Right lobe of liver (tissue), 6 donors: ENCODE measurements at places on chromosomes 7 and 10.
A peak's percentile ranks its signal among the peaks of the same experiment; 100 is the strongest.

DNA sequence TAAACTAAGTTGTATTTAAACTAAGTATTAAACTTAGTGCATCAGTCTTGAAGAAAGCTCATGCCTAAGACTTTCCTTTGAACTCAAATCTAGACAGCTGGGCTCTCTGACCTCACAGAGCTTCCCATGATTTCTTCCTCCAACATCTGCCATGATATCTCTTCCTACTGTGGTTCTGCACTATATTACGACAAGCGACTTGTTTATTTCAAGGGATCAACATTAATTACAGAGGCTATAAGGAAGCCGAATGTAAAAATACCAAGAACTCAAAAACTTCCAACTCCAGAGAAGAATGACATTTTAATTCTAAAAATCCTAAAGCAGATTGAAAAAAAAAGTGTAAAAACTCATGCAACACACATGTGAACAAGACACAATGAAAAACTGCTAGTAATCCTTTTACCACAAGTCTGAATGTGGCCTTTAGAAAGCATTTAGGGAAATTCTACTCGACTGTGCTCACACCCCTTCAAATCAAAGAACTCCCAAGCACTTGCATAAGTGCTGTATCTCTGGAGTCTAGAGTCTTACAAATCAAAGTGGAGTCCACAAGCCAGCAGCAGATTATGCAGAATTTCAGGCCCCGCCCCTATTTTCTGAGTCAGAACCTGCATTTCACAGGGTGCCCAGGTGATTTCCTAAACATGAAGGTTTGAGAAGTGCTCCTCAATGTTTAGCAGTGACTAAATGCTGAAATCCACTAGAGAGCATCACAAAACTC is 22.7 kb upstream of the WASHC2A start:
- no peaks in the 10 kb centered on the region for H3K27me3 ChIP-seq
- no peak for DNase-seq
- no peaks in the 10 kb centered on the region for H3K36me3 ChIP-seq
- H3K4me1 ChIP-seq, result no peaks in the 10 kb centered on the region
- H3K4me3 ChIP-seq, result no peak overlapping the region

- no peaks in the 10 kb centered on the region for H3K27me3 ChIP-seq
- H3K36me3 ChIP-seq, result no peaks in the 10 kb centered on the region
- peak; percentile 73 for DNase-seq
- H3K27ac ChIP-seq, result peak overlapping the region; percentile 47
These were observed 2.4 kb upstream of the COBL start for GRCh38 chr7:51318886-51319579.

DNA sequence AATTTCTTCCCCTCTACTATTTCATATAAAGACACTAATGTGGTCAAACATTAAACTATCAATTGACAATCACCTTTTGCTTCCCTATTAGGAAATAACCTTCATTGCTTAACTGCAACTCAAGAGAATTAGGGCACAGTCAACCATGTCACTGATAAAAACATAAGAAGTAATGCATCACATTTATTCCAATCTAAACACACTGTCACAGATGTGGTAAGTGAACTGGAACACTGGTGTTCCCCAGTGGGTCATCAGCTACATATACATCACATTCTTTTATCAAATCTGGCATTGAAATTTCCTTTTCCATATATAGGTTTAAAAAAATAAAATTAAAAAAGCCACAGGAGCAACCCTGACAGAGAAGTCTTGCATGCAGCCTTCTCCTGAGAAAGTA is 3.7 kb downstream of the TRIL start:
- no peaks in the 10 kb centered on the region for H3K36me3 ChIP-seq
- H3K4me3 ChIP-seq, result no peak overlapping the region
- DNase-seq, result no peak
- peaks cover 9% of the 10 kb centered on the region for H3K4me1 ChIP-seq

GRCh38 chr7:154332811-154333580 is 280.8 kb downstream of the DPP6 start:
- no peaks in the 10 kb centered on the region for H3K4me1 ChIP-seq
- no peaks in the 10 kb centered on the region for H3K36me3 ChIP-seq
- no peak overlapping the region for H3K4me3 ChIP-seq
- no peaks in the 10 kb centered on the region for H3K27me3 ChIP-seq
- DNase-seq, result no peak

GRCh38 chr10:22997096-22997495 is 69.2 kb downstream of the ARMC3 start:
- no peak overlapping the region for H3K27ac ChIP-seq
- no peak overlapping the region for H3K4me3 ChIP-seq
- no peaks in the 10 kb centered on the region for H3K27me3 ChIP-seq
- peaks cover 6% of the 10 kb centered on the region for H3K4me1 ChIP-seq

DNA sequence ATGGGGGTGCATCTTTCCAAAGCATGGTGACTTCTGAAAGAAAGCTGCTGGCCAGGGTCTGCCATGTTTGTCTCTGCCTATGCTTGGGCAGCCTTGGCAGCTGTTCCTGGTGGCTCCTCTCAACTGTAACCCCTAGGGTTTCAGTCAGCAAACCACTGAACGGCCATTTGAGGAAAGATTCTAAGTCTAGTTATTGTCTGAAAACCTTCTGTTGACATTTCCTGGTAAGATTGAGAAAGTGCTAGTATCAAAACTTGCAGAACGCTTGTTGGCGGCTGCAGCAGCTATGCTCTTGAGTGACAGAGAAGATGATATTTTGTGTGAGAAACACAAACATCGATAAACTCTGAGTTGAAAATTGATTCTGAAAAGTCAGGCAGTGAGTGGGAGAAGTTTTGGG is 523.1 kb downstream of the LRMDA start:
- H3K36me3 ChIP-seq, result no peaks in the 10 kb centered on the region
- no peaks in the 10 kb centered on the region for H3K4me1 ChIP-seq
- no peaks in the 10 kb centered on the region for H3K27me3 ChIP-seq

GRCh38 chr10:11019724-11020547 is 2.3 kb downstream of the CELF2 start:
- no peak overlapping the region for H3K4me3 ChIP-seq
- no peaks in the 10 kb centered on the region for H3K36me3 ChIP-seq
- no peaks in the 10 kb centered on the region for H3K4me1 ChIP-seq
- DNase-seq, result no peak
- H3K27ac ChIP-seq, result no peak overlapping the region

GRCh38 chr7:110804501-110804900 is 286.4 kb upstream of the LRRN3 start:
- no peaks in the 10 kb centered on the region for H3K4me1 ChIP-seq
- no peak for DNase-seq
- no peak overlapping the region for H3K27ac ChIP-seq
- no peaks in the 10 kb centered on the region for H3K36me3 ChIP-seq

DNA sequence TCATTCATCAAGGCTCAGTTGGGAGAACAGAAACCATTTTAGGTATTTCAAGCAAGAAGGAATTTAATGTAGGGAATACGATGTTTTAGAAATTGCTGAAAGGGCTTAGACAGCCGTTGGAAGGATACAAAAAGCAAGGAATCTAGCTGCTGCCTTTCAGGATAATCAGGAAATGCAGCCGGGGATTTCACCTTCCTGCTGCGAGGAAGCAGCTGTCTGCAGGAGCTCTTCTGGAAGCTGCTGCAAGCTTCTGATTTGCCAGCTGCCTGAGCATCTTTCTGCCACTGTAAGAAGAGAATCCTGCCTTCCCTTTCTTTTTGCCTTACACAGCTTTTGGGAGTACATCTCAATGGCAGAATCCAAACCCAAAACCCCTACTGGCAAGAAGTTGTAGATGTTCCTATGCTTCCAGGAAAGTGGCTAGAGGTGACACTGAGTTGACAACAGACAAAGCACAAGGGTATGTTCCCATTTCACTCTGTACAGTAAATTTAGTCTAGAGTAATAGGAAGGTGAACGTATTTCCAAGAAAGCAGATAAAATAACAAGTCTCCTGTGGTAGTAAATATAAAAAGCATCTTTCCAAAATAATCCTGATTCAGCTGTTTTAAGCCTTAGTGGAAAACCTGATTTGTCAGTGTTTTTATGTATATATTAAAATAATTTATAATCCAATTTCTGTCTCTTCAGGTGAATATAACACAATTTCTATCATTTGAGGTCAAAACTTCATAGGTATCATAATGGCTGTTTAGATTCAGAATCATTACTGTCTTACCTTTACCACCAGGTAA is 148.4 kb upstream of the LRGUK start:
- no peak for DNase-seq
- no peaks in the 10 kb centered on the region for H3K36me3 ChIP-seq
- no peaks in the 10 kb centered on the region for H3K27me3 ChIP-seq

DNA sequence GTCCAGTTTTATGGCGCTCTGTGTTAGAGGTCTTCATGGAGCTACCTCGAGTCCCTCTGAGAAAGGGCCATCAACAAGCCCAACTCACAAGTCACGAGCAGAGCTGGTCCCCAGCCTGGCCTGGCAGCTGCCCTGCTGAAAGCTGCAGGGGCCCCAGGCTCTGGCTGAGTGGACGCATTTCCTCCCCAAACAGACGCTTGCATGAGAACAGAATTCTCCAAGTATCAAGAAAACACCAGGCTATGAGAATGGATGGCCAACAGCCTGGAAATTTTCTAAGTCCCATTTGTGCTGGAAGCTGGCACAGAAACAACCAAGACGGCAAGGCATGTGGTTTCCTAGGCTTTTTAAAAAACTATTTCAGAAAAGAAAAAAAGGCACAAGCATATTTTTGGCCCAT is 114.8 kb downstream of the FAM53B start:
- H3K27me3 ChIP-seq, result no peaks in the 10 kb centered on the region
- no peak overlapping the region for H3K4me3 ChIP-seq
- no peaks in the 10 kb centered on the region for H3K36me3 ChIP-seq
- no peak for DNase-seq

DNA sequence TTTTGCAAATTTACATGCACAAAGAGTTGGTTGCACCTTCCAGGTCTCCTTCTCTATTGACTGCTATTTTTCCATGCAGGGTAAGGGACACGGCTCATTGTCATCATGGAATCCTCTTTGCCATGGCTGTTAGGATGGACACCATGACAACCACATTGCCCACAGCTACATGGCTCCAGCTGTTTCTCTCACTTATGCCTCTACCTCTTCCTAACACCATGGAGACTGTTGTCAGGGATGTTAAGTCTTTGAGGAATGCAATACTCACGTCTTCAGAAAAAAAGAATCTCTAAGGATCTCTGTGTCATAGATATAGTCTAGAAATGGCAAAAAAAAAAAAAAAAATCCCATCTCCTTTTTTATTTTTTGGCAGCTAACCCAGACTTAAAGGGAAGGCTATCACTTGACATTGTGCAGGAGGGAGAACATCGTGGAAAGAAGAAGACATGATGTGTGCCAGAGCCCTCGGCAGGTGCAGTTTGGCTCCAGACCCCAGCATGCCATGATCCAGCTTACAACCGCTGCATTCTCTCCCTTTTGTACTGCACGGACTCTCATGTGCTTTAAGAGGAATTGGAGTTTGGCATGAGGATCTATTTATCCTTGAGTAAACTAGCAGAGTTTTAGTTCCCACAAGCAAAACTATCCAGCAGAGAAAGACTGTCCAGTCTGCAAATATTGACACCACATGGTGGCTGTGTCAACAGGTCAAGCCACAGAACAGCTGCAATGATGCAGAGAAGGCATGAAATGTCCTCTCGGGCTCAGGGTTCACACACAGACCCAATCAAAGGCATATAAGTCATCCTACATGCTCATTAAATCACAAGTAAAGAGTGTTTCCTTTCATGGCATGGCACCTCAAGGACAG is 70.8 kb downstream of the FRMD4A start:
- H3K4me1 ChIP-seq, result no peaks in the 10 kb centered on the region
- DNase-seq, result peak; percentile 76
- H3K36me3 ChIP-seq, result no peaks in the 10 kb centered on the region
- H3K27ac ChIP-seq, result no peak overlapping the region

DNA sequence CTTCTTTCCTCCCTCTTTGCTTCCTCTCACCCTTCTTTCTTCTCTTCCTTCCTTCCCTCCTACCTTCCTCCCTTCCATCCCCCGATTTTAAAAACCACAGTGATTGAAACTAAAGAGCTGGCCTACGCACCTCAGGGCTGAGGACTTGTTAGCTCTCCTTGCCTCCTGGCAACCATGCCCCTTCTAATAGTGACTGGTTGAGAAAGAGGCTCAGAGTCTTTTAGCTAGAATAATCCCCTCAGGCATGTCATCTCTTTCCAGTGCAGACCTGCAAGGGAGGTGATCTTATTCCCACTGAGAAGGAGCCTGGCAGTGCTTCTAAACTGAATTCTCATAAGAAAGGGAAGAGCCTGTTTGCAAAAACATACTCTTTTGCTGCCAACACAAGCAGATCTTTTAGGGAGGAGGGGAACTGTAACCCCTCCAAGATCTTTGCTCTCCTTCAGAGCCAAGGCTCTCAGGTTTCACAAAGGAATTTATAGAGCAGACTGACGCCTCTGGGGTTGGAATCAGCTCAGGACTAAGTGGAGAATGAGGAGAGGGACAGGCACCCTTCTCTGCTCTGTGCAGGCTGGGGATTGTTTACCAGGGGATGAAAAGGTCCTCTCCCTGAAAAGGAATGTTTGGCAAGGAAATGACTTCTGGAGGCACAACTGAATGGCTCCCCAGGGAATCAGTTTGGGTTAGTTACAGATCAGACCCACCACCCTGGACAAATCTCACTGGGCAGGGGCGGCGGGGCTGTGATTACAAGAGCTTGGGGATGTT is 9.4 kb upstream of the ANKRD1 start:
- no peak overlapping the region for H3K4me3 ChIP-seq
- no peaks in the 10 kb centered on the region for H3K4me1 ChIP-seq
- H3K36me3 ChIP-seq, result no peaks in the 10 kb centered on the region
- no peaks in the 10 kb centered on the region for H3K27me3 ChIP-seq

DNA sequence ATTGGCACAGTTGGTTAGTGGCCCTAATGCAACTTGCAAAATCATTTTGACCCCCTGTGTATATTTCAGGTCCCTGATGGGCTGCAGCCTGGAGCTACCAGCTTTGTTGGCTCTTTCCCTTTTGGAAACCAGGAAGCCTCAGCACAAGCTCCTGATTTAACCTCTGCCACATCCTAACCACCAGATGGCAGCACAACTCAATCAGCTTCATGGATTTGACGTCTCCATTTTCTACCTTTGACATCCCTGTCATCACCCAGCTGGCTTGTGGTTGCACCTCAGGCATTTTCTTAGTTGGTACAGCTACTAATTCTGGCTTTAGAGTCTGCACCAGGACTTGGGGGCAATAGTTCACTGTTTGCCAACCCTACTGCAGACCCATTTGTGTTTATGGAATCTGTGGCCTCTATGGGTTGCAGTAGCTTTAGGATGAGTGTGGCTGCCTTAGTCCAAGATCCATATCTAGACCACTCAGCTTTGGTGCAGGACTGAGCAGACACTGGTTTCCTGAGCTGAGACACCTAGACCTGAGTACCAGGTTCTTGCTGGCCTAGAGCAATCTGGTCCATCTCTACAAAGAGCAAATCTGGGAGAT is 456.2 kb downstream of the REEP3 start:
- H3K36me3 ChIP-seq, result no peaks in the 10 kb centered on the region
- no peak overlapping the region for H3K27ac ChIP-seq
- no peak overlapping the region for H3K4me3 ChIP-seq
- H3K4me1 ChIP-seq, result no peaks in the 10 kb centered on the region

GRCh38 chr7:42939457-42940240 is 7.5 kb downstream of the MRPL32 start:
- no peak overlapping the region for H3K27ac ChIP-seq
- no peaks in the 10 kb centered on the region for H3K36me3 ChIP-seq
- DNase-seq, result no peak
- H3K4me3 ChIP-seq, result no peak overlapping the region

- H3K27ac ChIP-seq, result no peak overlapping the region
- no peak for DNase-seq
- H3K4me3 ChIP-seq, result no peak overlapping the region
- H3K36me3 ChIP-seq, result no peaks in the 10 kb centered on the region
- peaks cover 71% of the 10 kb centered on the region for H3K4me1 ChIP-seq
These were observed 27.0 kb downstream of the WBP1L start for GRCh38 chr10:102770792-102771191.

GRCh38 chr7:155213955-155214740 is 83.5 kb upstream of the INSIG1 start:
- no peaks in the 10 kb centered on the region for H3K4me1 ChIP-seq
- DNase-seq, result peak; percentile 59
- no peaks in the 10 kb centered on the region for H3K36me3 ChIP-seq

- peak overlapping the region; percentile 84 for H3K4me3 ChIP-seq
- no peaks in the 10 kb centered on the region for H3K27me3 ChIP-seq
- peak; percentile 24 for DNase-seq
These were observed 722 bp downstream of the UPF2 start for GRCh38 chr10:12041766-12042408.
